Tracheal epithelial cell (primary cell): ENCODE measurements at places on chromosomes 3 and 15. TPM values are rescaled to one million over a fixed set of nuclear protein-coding genes. Genes with fewer than 3 reads are reported as not detected.

TM4SF4 gene
- total RNA-seq, result not detected in 2 replicates

FGD5 gene
- under 0.01 and 0.96 TPM in 2 replicates for total RNA-seq

DPPA4 gene
- not detected in 2 replicates for total RNA-seq

TRAT1 gene
- not detected in 2 replicates for total RNA-seq

ZMYND10 gene
- total RNA-seq, result 0.24 and 1.9 TPM in 2 replicates

MON1A gene
- total RNA-seq, result 14.3 and 16.6 TPM in 2 replicates

RASL12 gene
- not detected in 2 replicates for total RNA-seq

RBP2 gene
- total RNA-seq, result not detected in 2 replicates

EDC3 gene
- total RNA-seq, result 4.0 and 4.3 TPM in 2 replicates

SLC9A9 gene
- total RNA-seq, result 3.0 and 3.1 TPM in 2 replicates

TMEM212 gene
- total RNA-seq, result not detected in 2 replicates

TAGLN3 gene
- 1.1 and 3.6 TPM in 2 replicates for total RNA-seq

KNL1 gene
- total RNA-seq, result 1.1 and 2.2 TPM in 2 replicates

CYP11A1 gene
- total RNA-seq, result 0.21 TPM in 1 of 2 replicates, not detected in the other

QTRT2 gene
- 17.3 and 18.1 TPM in 2 replicates for total RNA-seq

PRR20G gene
- total RNA-seq, result not detected in 2 replicates

IMPG2 gene
- total RNA-seq, result under 0.01 TPM in 2 replicates

ZIC4 gene
- total RNA-seq, result not detected in 2 replicates

ILDR1 gene
- total RNA-seq, result 0.96 and 2.6 TPM in 2 replicates
